Thyroid gland (tissue), 4 donors: ENCODE measurements at places on chromosomes 3 and 15.
A peak's percentile ranks its signal among the peaks of the same experiment; 100 is the strongest.

GRCh38 chr3:51876186-51876585, 785 bp upstream of the IQCF5 start:
- no peak overlapping the region for H3K27ac ChIP-seq
- DNase-seq, result no peak
- no peaks in the 10 kb centered on the region for H3K27me3 ChIP-seq
- no peaks in the 10 kb centered on the region for H3K36me3 ChIP-seq

DNA sequence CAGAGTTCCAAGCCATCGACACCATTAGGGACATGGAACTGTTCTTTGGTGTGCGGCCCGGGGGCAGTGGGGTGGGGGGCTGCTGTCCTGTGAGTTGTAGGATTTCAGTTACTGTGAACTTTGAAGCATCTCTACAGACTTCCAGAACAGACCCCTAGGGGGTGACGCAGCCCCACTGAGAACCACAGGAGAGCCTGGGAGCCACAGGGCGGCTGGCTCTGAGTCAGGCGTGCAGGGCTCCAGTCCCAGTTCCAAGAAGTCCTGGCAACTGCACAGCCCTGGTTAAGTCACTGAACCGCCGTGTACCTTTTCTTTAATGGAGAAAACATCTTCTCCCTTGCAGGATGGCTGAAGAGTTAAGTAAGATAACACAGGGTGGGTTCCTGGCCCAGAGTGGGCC, 23.5 kb upstream of the LRTM1 start:
- H3K27ac ChIP-seq, result no peak overlapping the region
- no peaks in the 10 kb centered on the region for H3K36me3 ChIP-seq
- DNase-seq, result peak; percentile 22
- no peaks in the 10 kb centered on the region for H3K4me1 ChIP-seq
- no peak overlapping the region for H3K4me3 ChIP-seq

GRCh38 chr3:50334339-50335075, 6.1 kb downstream of the RASSF1 start:
- no peak for DNase-seq
- peaks cover 24% of the 10 kb centered on the region for H3K36me3 ChIP-seq
- peak overlapping the region; percentile 96 for H3K27ac ChIP-seq
- no peak overlapping the region for H3K4me3 ChIP-seq
- H3K4me1 ChIP-seq, result peaks cover 57% of the 10 kb centered on the region

- DNase-seq, result no peak
- no peak overlapping the region for H3K4me3 ChIP-seq
- no peaks in the 10 kb centered on the region for H3K36me3 ChIP-seq
- H3K4me1 ChIP-seq, result peaks cover 6% of the 10 kb centered on the region
- peak overlapping the region; percentile 28 for H3K27ac ChIP-seq
- H3K27me3 ChIP-seq, result no peaks in the 10 kb centered on the region
These were observed 25.0 kb downstream of the DPH3 start for GRCh38 chr3:16239780-16240179.

- H3K4me1 ChIP-seq, result no peaks in the 10 kb centered on the region
- no peak for DNase-seq
- no peaks in the 10 kb centered on the region for H3K27me3 ChIP-seq
- H3K36me3 ChIP-seq, result no peaks in the 10 kb centered on the region
- no peak overlapping the region for H3K27ac ChIP-seq
- no peak overlapping the region for H3K4me3 ChIP-seq
These were observed 258.1 kb upstream of the MDFIC2 start for GRCh38 chr3:70570584-70570983.

DNA sequence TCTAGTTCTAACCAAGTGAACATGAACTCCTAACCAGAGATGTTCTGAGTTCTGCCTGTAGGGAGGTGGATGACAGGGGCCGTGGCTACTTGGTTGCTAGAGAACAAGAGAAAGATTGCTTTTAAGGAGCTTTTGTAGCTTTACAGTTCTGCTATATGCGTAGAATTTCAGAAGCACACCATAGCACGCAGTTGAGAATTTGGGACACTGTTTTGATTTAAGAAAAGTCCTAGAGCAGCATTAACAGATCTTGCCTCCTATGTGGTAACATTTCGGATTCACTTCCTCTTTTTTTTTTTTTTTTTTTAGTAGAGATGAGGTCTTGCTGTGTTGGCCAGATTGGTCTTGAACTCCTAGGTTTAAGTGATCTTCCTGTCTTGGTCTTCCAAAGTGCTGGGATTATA, 181.7 kb downstream of the TCF12 start:
- DNase-seq, result no peak
- no peaks in the 10 kb centered on the region for H3K36me3 ChIP-seq
- H3K4me3 ChIP-seq, result no peak overlapping the region
- no peaks in the 10 kb centered on the region for H3K27me3 ChIP-seq
- no peaks in the 10 kb centered on the region for H3K4me1 ChIP-seq

DNA sequence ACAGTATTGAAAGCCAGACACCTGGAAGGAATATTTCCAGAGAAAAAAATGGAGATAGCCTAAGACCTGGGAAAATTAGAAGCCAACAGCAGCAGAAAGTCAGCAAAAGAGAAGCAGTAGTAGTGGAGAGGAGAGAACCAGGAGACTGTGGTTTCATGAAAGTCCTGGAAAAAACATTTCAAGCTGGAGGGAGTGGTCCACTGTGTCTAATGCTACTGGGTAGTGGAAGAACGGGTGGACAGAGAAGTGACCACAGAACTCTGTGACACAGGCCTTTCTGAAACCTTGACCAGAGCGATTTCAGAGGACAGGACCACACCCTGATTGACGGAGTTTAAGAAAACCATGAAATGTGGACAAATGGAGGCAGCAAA, 15.3 kb upstream of the SH3BP5 start:
- no peak for DNase-seq
- no peaks in the 10 kb centered on the region for H3K36me3 ChIP-seq
- H3K4me3 ChIP-seq, result no peak overlapping the region
- no peaks in the 10 kb centered on the region for H3K4me1 ChIP-seq
- no peak overlapping the region for H3K27ac ChIP-seq
- no peaks in the 10 kb centered on the region for H3K27me3 ChIP-seq

- no peak for DNase-seq
- no peaks in the 10 kb centered on the region for H3K27me3 ChIP-seq
- H3K4me1 ChIP-seq, result no peaks in the 10 kb centered on the region
- H3K36me3 ChIP-seq, result peaks cover 31% of the 10 kb centered on the region
These were observed 21.3 kb downstream of the RTF1 start for GRCh38 chr15:41438206-41438605.

- H3K4me1 ChIP-seq, result peaks cover 13% of the 10 kb centered on the region
- H3K27me3 ChIP-seq, result no peaks in the 10 kb centered on the region
- H3K4me3 ChIP-seq, result no peak overlapping the region
- no peak for DNase-seq
These were observed 363.6 kb downstream of the PTPRG start for GRCh38 chr3:61924991-61925390.

DNA sequence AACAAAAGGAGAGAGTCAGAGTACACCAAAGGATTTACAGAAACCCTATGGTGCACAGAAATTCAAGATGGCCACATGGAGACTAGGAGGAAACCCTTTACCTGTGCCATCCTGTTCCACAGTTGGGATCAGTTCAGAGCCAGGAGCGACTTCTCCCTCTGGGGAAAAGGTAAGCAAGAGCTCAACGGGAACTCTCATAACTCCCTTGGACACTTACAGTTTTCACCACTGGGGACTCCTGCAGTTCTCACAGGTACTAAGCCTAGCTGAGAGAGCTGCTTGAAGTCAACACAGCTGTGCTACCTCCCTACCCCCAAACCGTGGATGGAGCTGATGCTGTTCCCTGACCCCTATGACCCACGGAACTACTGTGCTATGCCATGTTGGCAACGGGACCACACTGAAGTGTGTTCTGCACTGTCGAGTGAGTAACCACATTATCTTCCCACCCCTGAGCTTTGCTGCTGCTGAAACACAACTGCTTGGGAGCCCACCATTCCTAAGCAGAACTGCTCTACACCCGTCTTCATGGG, 606.8 kb downstream of the GBE1 start:
- no peak for DNase-seq
- no peak overlapping the region for H3K4me3 ChIP-seq
- no peaks in the 10 kb centered on the region for H3K27me3 ChIP-seq

DNA sequence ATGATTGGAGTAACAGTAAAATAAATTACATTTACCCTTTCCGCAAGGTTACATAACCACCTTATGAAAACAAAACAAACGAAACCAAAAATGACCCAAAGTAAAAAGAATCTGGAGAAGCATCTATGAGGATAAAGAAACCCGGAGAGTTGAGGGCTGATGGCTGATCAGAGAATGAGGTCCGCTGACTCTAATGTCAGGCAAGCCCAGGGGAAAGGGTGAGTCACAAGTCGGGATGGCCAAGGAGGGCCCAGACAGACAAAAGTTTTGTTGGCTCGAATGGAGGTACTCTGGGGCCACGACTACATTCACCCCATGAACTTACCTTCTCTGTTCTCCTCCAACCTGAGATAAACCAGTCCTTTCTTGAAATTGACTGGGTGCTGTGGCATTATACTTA, 95.7 kb downstream of the RORA start:
- H3K4me3 ChIP-seq, result no peak overlapping the region
- H3K36me3 ChIP-seq, result no peaks in the 10 kb centered on the region
- no peaks in the 10 kb centered on the region for H3K4me1 ChIP-seq
- H3K27ac ChIP-seq, result no peak overlapping the region
- DNase-seq, result no peak
- no peaks in the 10 kb centered on the region for H3K27me3 ChIP-seq

GRCh38 chr3:43580181-43580580, 41.6 kb downstream of the ANO10 start:
- no peaks in the 10 kb centered on the region for H3K36me3 ChIP-seq
- no peaks in the 10 kb centered on the region for H3K27me3 ChIP-seq
- peak; percentile 11 for DNase-seq
- no peaks in the 10 kb centered on the region for H3K4me1 ChIP-seq

DNA sequence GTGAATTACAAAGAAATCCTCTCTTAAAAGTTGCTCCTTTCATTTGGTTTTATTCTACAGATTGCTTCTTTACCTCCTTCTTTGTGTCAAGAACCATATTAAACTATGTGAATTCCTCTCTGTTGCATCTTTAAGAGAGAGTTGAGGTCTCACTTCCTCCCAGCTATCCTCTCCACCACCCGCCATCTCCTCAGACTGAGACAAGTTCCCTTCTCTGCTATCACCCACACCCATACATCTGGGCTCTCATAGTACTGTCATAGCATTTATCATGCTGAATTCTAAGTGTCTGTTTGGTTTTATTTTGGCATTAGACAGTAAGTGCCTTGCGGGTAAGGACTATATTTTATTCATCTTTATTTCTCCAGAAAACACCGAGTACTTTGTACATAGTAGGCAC, 54.2 kb downstream of the B3GALNT1 start:
- H3K4me1 ChIP-seq, result no peaks in the 10 kb centered on the region
- no peak for DNase-seq
- H3K4me3 ChIP-seq, result no peak overlapping the region
- no peaks in the 10 kb centered on the region for H3K36me3 ChIP-seq

- H3K4me3 ChIP-seq, result no peak overlapping the region
- H3K27ac ChIP-seq, result no peak overlapping the region
- no peak for DNase-seq
- no peaks in the 10 kb centered on the region for H3K36me3 ChIP-seq
- no peaks in the 10 kb centered on the region for H3K4me1 ChIP-seq
These were observed 33.1 kb upstream of the GASK1A start for GRCh38 chr3:42946050-42946449.

DNA sequence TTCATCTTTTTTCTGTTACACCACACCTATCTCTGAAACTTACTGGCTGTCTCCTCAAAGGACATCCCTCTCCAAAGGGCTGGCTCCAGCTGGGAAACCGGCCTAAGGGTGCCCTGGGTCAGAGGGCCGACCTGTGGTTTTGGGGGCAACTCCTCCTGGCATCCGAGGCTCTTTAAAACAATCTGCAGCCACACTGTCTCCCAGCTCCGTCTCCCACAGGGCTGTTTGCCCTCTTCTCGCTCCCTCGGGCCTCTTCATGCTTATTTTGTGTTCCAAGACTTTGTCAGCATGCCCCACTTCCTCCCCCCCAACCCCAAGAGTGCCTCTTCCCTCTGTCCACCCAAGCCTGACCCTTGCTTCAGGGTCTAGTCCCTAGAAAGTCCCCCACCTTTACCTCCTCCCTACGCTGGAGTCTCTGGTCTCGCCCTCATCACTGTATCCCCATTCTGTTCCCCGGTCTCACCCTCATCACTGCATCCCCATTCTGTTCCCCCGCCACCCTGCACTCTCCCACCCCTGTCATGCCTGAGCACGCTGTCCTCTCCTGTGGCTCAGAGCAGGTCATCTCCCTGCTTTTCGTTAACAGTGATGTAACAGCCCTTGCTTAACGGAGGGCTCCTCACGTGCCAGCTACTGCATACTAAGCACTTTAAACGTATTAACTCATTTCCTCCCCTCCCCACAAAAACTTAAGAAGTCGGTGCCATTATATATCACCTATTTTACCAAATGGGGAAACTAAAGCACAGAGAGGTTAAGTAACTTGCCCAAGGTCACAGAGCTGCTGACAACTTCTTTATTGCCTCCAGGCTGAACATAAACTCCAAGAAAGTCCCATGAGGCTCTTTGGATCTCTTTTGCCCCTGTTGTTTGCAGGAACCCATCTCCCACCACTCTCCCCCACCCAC, 1.1 kb upstream of the CSK start:
- no peak overlapping the region for H3K27ac ChIP-seq
- no peak overlapping the region for H3K4me3 ChIP-seq
- no peaks in the 10 kb centered on the region for H3K36me3 ChIP-seq
- no peaks in the 10 kb centered on the region for H3K27me3 ChIP-seq
- peaks cover 53% of the 10 kb centered on the region for H3K4me1 ChIP-seq
- DNase-seq, result no peak

DNA sequence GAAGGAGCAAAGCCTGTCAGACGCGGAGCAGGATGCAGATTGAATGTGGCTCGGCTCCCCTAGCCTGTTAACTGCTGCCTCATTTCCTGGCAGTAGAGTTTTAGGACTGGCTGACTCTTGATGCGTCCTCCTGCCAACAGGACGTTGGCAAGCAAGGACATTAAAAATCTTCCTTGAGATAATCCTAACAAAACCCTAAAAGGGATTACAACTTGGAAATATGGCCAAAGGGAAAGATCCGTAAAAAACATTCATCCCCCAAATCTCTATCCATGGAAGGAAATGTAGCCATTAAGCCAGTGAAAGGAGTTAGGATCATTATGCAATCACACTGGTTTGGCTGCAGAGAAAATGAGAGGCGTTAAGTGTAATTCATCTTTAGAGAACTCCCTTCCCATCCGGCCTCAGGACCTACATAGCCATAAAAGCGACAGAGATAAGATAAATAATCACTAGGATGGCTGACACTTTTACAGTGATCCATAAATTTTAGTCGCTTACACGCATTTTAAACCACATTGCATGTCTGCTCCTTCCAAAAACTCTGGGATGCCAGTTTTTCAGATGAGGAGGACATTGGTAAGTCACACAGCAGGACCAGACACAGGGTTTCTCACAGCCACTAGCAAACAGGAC, 44.5 kb upstream of the C3orf80 start:
- H3K4me1 ChIP-seq, result no peaks in the 10 kb centered on the region
- H3K4me3 ChIP-seq, result no peak overlapping the region
- H3K27me3 ChIP-seq, result no peaks in the 10 kb centered on the region

DNA sequence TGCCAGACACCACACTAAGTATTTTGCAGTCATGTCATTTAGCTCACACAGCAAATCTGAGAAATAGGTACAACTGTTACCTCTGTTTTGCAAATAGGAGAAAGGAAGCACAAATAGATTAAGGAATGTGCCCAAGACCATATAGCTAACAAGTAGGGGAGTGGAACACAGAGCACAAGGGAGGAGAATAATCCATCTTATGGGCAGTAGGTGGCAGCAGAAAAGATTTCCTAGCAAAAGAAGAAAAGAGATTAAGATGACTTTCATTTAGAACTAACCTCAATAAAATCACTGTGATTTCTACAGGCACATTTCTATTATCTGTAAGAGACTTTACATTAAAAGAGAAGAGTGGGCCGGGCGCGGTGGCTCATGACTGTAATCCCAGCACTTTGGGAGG, 49.1 kb downstream of the NR1I2 start:
- no peaks in the 10 kb centered on the region for H3K4me1 ChIP-seq
- H3K36me3 ChIP-seq, result no peaks in the 10 kb centered on the region
- H3K27ac ChIP-seq, result no peak overlapping the region
- H3K27me3 ChIP-seq, result no peaks in the 10 kb centered on the region
- H3K4me3 ChIP-seq, result no peak overlapping the region
- no peak for DNase-seq
